ENCODE measurements at places on chromosomes 6 and 20.

DNA sequence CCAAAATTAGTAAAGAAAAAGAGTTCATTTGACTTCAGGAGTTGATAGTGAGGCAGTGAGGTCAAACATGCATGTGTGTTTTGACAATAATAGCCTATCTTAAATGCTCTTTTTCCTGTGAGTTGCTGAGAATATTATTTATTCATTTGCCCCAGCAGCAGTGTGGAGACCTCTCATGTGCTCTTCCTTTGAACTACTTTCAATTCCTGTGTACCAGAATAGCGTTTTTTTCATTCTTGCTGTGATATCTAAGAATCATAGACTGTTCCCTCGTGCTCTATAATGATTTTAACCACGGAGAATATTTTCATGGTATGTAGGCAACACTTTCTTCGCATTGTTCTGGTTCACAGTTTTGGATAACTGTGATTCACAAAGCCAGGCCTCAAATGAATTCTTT is 5.2 kb downstream of the CDYL start:
- DNase-seq: no peak

DNA sequence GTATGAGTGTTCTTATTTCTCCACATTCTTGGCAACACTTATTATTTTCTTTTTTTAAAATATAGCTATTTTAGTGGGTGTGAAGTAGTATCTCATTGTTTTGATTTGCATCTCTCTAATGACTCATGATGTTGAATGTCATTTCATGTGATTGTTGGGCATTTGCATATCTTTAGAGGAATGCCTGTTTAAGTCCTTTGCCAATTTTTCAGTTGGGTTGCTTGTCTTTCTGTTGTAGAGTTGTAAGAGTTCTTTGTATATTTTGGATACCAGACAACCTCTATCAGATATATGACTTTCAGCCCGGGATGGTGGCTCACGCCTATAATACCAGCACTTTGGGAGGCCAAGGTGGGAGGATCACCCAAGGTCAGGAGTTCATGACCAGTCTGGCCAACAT is 5.1 kb upstream of the POPDC3 start:
- no peak for DNase-seq

GRCh38 chr6:28771401-28772267 is 152.2 kb downstream of the TRIM27 start:
- no peak for DNase-seq

DNA sequence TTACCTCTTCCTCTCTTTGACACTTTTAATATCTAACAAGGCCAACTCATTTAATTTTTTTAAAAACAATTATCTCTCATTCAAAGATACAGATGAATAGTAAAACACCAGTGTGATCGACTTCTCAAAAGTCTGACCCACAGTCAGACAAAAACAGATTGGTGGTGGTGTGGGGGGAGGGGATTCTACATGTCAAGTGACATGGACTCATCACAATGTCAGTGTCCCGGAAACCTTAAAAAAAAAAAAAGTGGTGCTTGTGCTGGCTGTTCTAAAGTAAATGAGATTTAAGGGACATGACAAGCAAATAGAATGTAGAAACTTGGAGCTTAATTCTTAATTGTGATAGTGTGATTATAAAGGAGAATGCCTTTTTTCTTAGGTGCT is 16.3 kb upstream of the RFPL4B start:
- peak; percentile 33 for DNase-seq
